ENCODE measurements at places on chromosomes 5 and 9. TPM values are rescaled to one million over a fixed set of nuclear protein-coding genes. Genes with fewer than 3 reads are reported as not detected.

ZDHHC11B gene
- under 0.01 TPM for total RNA-seq

ANKRD34B gene
- total RNA-seq: not detected

CDKN2B gene
- total RNA-seq: 11.8 TPM

PALM2AKAP2 gene
- total RNA-seq: 2.1 TPM

DNA sequence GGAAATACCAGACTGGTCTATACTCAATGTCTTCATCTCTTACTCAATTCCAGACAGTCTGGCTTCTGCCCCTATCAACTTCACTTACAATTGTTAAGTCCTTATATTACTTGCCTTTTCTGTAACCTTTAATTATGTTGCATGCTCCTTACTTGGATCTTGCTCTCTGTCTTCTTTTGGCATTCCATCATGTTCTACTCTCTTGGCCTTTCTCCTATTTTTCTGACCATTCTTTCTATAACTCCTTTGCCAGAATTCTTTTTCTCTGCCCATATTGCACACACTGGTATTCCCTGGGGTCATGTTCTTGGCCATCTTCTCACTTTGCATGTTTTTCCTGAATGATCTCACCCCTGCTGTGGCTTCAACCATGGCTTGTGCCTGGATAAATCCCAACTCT lies 209.8 kb upstream of the ZNF462 start:
- no peak overlapping the region for H3K27ac ChIP-seq
- no peak overlapping the region for H3K4me3 ChIP-seq
- H3K27me3 ChIP-seq: no peaks in the 10 kb centered on the region
- no peak for DNase-seq

DNA sequence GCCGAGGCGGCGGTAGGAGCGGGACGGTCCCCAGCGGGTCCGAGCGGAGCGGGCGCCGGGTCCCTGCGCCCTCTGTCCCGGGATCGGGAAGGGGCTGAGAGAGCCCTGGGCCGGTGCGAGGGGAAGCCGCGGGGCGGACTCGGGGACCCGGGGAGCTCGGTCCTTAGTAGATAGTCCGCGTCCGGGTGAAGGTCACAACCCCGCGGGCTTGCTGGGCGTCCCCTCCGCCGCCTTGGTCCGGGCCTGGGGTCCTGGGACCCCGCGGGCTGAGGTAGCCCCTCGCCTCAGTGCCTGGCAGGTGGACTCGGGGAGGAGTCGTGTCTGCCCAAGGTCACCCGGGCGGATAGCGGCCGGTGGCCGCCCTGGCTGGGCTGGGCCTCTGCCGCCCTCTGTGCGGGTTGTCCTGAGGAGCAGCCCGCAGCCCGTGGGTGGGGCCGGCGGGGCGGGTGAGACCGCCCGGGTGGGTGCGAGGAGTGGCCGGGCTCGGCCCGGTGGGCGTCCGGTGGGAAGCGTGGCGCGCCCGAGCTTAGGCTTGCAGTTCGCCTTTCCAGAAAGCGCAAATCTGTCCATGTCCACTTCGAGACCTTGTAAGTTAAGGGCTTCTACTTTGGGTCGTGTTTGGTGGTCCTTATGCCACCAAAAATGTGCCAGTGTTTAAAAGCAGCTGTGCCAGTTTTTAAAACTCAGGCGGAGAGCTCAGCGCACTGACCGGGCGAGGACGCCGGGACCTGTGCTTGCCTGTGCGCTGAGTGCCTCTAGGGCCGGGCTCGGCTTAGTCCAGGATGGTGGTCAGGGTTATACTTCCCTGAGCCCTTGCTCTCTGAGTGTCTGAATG lies 554 bp downstream of the SDHA start:
- peak; percentile 33 for DNase-seq
- peaks cover 4% of the 10 kb centered on the region for H3K4me1 ChIP-seq
- no peaks in the 10 kb centered on the region for H3K27me3 ChIP-seq
- H3K36me3 ChIP-seq: no peaks in the 10 kb centered on the region

DNA sequence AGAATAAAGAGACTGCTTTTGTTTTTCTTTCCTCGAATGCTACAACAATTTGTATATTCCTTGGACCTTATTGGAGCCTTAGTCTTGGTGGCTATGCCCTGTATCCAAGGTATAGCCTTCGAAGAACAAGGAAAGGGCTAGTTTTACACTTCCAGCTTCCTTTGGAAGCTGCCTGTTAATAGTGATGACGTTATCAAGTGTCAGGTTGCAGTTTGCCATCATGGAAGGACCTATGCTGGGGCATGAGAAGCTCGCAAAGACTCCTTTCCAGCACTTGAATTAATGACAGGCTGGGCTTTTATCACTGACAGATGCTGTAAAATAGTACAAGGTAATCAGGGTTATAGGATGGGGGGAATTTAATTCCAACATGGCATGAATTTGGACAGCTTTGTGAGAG lies 157.9 kb downstream of the KDM4C start:
- H3K27ac ChIP-seq: no peak overlapping the region
- H3K36me3 ChIP-seq: no peaks in the 10 kb centered on the region
- no peaks in the 10 kb centered on the region for H3K27me3 ChIP-seq
- no peaks in the 10 kb centered on the region for H3K4me1 ChIP-seq
- H3K4me3 ChIP-seq: no peak overlapping the region

DNA sequence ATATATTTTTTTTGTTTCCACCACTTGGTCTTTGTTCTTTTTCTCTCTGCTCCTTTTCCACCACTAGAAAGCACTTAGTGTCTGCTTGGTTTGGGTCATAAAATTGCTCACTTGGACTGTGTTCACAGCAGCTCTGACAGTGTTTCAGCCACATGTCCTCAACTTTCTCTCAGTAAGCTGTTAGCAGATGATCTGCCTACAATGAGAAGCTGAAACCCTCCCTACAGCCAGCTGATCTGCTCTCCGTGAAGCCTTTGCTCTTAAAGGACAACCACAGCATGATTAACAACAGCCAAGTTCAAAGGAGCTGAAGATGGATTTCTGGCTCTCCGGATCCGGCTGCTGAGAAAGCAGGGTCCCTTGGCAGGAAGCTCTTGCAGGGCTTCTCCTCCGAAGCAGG lies 31.6 kb downstream of the PRLR start:
- H3K4me3 ChIP-seq: no peak overlapping the region
- H3K36me3 ChIP-seq: no peaks in the 10 kb centered on the region
- peaks cover 12% of the 10 kb centered on the region for H3K4me1 ChIP-seq
- no peaks in the 10 kb centered on the region for H3K27me3 ChIP-seq
- DNase-seq: no peak

GRCh38 chr5:111422245-111422644 lies 90.1 kb downstream of the STARD4 start:
- no peak overlapping the region for H3K4me3 ChIP-seq
- H3K27ac ChIP-seq: no peak overlapping the region
- H3K27me3 ChIP-seq: no peaks in the 10 kb centered on the region
- no peak for DNase-seq

DNA sequence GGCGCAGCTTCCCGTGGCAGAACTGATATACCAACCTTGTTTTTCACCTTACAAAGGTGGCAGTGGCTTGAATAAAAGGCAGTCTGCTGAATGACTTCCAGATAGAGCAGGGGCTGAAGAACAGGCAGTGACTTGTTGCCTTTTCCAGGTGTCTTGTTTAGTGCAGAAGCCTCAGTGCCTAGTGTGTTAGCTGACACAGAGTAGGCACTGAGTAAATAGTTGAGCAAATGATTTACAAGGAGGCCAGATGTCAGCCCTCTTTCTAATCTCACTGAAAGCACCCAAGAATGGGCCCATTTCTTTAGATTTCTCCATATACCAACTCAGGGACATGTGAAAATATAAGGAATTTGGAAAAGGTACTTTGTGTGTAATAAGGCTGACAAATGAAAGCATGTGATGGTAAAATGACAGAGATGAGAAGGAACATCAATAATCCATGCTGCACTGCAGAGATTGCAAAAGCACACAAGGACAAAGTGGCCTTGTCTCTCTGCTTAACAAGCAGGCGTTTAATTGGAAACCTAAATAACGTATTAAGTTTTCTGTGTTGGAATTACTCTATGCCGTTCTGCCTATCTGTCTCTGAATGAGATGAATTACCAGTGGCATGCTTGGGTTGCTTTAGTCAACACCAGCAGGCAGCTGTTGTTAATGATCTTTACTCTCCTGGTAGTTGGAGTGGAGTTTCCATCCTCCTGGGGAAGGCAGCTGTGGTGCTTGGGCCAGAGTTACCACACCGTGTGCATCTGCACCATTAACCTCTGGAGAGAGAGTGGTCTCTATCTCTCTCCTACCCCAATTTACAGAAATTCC lies 360.1 kb upstream of the C9orf72 start:
- H3K27me3 ChIP-seq: no peaks in the 10 kb centered on the region
- no peak overlapping the region for H3K4me3 ChIP-seq
- no peak overlapping the region for H3K27ac ChIP-seq
- DNase-seq: no peak
- no peaks in the 10 kb centered on the region for H3K4me1 ChIP-seq
- no peaks in the 10 kb centered on the region for H3K36me3 ChIP-seq

- no peaks in the 10 kb centered on the region for H3K27me3 ChIP-seq
- no peak overlapping the region for H3K4me3 ChIP-seq
- no peaks in the 10 kb centered on the region for H3K36me3 ChIP-seq
- no peaks in the 10 kb centered on the region for H3K4me1 ChIP-seq
Measured at GRCh38 chr9:30579810-30580209, 1804.6 kb upstream of the ACO1 start.

GRCh38 chr9:106969696-106970095 lies 106.7 kb downstream of the ZNF462 start:
- no peak overlapping the region for H3K27ac ChIP-seq
- no peak for DNase-seq
- no peaks in the 10 kb centered on the region for H3K4me1 ChIP-seq
- H3K4me3 ChIP-seq: no peak overlapping the region
- no peaks in the 10 kb centered on the region for H3K27me3 ChIP-seq

- no peaks in the 10 kb centered on the region for H3K27me3 ChIP-seq
- DNase-seq: no peak
- no peak overlapping the region for H3K4me3 ChIP-seq
Measured at GRCh38 chr9:81397481-81398381, 291.6 kb downstream of the TLE1 start.

- no peaks in the 10 kb centered on the region for H3K4me1 ChIP-seq
- no peak overlapping the region for H3K4me3 ChIP-seq
- DNase-seq: no peak
- H3K27me3 ChIP-seq: no peaks in the 10 kb centered on the region
- H3K36me3 ChIP-seq: no peaks in the 10 kb centered on the region
Measured at GRCh38 chr5:137260820-137261695, 238.1 kb downstream of the SPOCK1 start.

GRCh38 chr5:175659546-175660253 lies 1.8 kb downstream of the HRH2 start:
- DNase-seq: no peak
- H3K36me3 ChIP-seq: no peaks in the 10 kb centered on the region
- H3K4me1 ChIP-seq: no peaks in the 10 kb centered on the region
- H3K4me3 ChIP-seq: no peak overlapping the region

DNA sequence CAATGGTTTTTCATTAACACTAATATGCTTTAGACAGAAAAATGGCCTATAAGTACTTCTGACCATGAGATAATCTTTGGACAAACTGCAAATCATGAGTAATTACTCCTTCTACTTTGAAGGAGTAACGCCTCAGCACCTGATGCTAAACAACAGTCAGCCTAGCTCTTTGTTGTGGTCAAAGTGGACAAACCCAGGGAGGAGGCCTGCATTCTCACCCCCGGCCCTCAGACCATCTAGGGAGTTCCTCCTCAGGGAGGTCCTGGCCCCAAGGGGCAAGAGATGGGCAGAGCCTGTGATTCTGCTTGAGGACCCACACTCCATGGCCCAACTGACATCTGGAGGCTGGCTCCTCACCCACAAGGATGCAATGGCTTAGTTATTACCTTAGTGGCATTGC lies 48.2 kb upstream of the ANGPTL2 start:
- no peaks in the 10 kb centered on the region for H3K4me1 ChIP-seq
- no peaks in the 10 kb centered on the region for H3K36me3 ChIP-seq
- H3K27ac ChIP-seq: peak overlapping the region; percentile 2

DNA sequence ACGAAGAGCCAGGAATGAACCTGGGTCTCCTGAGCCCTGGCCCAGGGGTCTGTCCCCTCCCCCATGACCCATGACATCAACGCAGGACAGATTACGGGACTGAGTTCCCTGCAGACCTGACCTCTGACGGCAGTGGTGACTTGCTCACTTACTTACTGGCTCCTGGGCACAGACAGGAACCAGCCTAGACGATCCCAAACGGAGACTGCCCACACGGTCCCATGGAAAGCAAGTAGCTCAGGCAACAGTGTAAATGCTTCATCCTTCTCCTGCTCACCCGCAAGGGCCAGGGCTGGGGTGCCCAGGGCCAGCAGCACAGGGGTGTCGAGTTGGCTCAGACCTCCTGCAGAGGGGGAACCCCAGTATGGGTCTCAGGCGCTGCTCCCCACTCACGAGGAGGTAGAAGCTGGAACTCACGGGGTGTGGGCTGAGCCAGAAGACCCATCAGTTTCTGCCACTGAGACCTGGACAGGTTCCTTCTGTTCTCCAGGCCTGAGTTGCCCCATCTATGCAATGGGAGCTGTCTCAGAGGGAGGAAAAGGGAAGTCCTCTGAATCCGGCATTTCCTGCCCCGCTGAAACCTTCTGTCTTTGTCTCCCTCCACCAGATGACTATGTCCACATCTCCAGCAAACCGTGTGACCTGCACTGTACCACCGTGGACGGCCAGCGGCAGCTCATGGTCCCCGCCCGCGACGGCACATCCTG lies 5.6 kb downstream of the ADAMTSL2 start:
- H3K4me3 ChIP-seq: no peak overlapping the region
- H3K4me1 ChIP-seq: peaks cover 2% of the 10 kb centered on the region
- H3K27me3 ChIP-seq: no peaks in the 10 kb centered on the region
- no peak for DNase-seq

DNA sequence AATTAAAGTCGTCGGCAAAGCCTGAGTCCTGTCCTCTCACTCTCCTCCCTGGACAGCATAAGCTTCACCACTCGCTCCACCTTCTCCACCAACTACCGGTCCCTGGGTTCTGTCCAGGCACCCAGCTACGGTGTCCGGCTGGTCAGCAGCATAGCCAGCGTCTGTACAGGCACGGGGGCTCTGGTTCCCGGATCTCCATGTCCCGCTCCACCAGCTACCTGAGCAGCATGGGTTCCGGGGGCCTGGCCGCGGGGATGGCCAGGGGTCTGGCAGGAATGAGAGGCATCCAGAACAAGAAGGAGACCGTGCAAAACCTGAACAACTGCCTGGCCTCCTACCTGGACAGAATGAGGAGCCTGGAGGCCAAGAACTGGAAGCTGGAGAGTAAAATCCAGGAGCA lies 1.7 kb upstream of the XPA start:
- H3K4me3 ChIP-seq: no peak overlapping the region
- H3K36me3 ChIP-seq: no peaks in the 10 kb centered on the region
- H3K4me1 ChIP-seq: no peaks in the 10 kb centered on the region
- H3K27me3 ChIP-seq: no peaks in the 10 kb centered on the region
- DNase-seq: no peak

GRCh38 chr9:107717529-107718314 lies 228.2 kb upstream of the KLF4 start:
- no peak for DNase-seq
- H3K4me3 ChIP-seq: no peak overlapping the region
- H3K27me3 ChIP-seq: no peaks in the 10 kb centered on the region

DNA sequence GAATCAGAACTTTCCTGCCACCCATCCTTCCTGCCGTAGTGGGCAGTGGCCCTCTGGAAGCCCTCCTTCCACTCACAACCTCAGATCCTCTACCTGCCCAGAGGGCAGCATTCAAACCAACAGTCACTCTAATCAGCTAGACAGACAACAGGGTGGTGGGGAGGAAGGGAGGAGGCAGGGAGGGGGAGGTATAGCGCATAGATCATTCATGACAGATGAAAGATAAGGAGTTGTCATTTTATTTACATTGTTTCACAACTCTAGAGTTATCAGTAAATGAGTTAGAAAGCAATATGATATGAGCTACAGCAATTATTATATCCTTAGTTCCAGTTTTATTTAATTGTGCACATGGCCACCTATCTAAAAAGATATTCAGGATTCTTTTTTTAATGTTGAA lies 852 bp downstream of the IL9 start:
- no peak overlapping the region for H3K27ac ChIP-seq
- no peak overlapping the region for H3K4me3 ChIP-seq
- no peak for DNase-seq
- H3K27me3 ChIP-seq: peaks cover 6% of the 10 kb centered on the region
